ENCODE measurements at places on chromosomes 5 and 9.
A peak's percentile ranks its signal among the peaks of the same experiment; 100 is the strongest.

DNA sequence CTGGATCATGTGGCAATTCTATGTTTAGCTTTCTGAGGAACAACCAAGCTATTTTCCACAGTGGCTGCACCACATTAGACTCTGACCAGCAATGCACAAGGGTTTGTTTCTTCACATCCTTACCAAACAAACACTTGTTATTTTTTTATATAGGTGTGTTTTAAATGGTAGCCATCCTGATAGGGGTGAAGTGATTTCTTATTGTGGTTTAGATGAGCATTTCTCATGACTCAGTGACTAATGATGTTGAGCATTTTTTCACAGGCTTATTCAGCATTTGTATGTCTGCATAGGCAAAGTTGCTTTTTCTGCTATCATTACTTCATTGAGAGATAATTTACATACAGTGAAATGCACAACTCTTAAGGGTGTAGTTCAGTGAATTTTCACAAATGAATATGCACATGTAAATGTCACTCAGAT is 36.0 kb downstream of the ANKRD33B start:
- DNase-seq: no peak

- DNase-seq: no peak
Measured at GRCh38 chr5:172162323-172162986, 25.6 kb downstream of the STK10 start.

DNA sequence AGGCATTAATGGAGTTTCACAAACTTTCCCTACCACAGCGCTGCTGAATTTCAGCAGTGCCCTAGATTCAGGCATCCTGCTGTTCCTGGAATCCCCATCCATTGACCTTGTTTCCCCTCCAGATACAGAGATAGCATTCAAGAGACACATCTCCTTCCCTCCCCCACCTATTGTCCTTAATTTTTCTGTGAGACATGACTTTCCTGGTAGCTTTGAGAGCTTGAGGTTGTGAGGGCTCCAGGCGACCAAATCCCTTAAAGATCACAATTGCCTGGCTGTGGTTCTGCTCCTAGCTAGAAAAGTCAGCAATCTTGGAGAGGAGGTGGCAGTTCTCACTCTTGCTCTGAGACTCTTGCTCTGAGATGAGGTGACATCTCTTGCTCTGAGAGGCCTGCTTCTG is 48.0 kb downstream of the PRR16 start:
- DNase-seq: no peak

- DNase-seq: no peak
Measured at GRCh38 chr5:21184581-21184980, 1196.6 kb upstream of the CDH18 start.

DNA sequence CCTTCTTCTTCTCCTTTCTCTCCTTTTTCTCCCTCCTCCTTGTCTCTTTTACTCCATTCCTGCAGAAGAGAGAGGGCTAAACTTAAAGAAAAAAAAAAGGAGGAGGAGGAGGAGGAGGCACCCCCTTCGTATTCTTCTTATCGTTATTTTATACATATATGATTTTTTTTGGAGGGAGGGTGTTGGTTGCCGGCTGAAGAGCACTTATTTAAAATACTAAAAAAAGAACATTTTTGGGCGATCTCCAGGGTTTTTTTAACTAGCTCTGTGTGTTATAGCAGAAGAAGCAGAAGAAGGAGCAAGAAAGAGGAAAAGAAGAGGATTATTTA is 381 bp downstream of the NR2F1 start:
- DNase-seq: no peak

DNA sequence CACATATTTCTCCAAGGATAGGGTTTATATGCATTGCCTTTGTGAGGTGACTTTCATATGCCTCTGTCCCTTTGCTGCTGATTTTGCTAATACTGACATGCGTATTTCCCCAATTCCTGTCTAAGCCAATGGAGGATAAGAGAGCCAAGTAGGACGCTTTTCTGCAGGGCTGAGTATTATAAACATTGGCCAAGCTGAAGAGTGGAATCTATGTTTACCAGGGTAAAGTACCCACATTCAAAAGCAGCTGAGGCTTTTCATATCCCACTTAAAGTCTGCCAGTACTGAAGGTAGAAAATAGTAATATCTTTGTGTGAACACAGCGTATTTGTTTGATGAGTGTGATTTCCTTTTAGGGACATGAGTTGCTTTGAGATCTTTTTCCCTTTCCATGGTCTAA is 128.8 kb upstream of the GPR151 start:
- no peak for DNase-seq

- no peak for DNase-seq
Measured at GRCh38 chr9:137383784-137384756, 38.9 kb downstream of the EXD3 start.

DNA sequence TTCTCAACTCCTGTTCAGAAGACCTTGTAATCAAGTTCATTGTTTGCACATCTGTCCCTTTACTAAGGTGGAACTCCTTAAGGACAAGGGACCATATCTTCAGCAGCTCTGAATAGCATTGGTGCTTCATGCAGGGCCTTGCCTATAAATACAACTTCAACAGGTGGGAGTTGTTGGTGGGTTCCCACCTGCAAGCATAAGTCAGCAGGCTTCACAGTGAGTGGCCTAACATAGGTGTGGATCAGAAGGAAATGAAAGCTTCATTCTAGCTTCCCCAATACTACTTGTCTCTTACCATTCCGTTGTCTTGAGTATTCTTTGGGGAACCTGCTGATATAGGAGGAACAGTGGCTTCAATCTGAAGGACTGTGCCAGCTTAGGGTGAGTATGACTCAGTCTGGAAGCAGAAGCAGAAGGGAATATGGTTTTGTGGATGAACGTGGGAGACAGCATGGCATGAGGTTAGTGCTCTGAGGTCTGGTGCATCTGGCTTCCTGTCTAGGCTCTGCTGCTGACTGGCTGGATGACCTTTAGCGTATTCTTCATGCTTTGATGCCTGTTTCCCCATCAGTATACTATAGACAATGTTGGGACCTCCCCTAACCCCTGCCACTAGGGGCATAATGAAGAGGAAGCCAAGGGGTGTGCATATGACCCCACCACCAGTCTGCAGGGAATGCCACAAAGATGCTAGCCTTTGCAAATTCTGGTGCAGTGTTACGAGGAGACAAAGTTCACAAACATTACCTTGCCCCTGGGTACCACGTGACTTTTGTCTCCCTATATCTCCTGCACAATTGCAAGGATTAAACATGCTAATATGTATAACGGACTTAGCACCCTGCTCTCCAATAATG is 192.3 kb downstream of the PALM2AKAP2 start:
- peak; percentile 32 for DNase-seq

GRCh38 chr5:61385627-61386026 is 53.6 kb downstream of the ZSWIM6 start:
- no peak for DNase-seq

DNA sequence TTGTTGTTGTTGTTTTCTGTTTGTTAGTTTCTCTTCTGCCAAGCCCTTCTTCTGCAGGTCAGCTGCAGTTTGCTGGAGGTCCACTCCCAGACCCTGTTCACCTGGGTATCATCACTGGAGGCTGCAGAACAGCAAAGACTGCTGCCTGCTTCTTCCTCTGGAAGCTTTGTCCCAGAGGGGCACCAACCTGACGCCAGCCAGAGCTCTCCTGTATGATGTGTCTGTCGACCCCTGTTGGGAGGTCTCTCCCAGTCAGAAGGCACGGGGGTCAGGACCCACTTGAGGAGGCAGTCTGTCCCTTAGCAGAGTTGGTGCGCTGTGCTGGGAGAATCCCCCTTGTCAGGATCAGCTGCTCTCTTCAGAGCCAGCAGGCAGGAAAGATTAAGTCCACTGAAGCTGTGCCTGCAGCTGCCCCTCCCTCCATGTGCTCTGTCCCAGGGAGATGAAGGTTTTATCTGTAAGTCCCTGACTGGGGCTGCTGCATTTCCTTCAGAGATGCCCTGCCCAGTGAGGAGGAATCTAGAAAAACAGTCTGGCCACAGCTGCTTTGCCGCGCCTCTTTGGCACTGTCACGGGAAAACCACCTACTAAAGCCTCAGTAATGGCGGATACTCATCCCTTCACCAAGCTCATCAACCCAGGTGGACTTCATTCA is 299.2 kb downstream of the EDIL3 start:
- DNase-seq: no peak

DNA sequence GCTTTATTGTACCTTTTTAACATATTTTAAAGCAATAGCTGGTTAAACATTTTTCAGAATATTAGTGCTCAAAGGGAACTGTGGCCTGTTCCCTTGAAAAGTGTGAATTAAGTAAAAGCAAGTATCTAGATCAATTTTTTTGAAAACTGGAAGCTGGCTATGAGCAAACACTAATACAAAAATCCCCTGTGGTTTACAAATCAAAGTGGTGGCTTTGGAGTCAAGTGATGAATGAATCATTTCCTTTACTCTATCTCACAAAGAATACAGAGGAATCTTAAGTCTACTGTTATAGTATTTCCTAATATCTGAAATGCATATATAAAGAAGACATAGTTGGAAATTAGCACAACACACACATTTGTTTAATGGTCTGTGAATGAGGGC is 212.4 kb upstream of the C9orf72 start:
- no peak for DNase-seq

DNA sequence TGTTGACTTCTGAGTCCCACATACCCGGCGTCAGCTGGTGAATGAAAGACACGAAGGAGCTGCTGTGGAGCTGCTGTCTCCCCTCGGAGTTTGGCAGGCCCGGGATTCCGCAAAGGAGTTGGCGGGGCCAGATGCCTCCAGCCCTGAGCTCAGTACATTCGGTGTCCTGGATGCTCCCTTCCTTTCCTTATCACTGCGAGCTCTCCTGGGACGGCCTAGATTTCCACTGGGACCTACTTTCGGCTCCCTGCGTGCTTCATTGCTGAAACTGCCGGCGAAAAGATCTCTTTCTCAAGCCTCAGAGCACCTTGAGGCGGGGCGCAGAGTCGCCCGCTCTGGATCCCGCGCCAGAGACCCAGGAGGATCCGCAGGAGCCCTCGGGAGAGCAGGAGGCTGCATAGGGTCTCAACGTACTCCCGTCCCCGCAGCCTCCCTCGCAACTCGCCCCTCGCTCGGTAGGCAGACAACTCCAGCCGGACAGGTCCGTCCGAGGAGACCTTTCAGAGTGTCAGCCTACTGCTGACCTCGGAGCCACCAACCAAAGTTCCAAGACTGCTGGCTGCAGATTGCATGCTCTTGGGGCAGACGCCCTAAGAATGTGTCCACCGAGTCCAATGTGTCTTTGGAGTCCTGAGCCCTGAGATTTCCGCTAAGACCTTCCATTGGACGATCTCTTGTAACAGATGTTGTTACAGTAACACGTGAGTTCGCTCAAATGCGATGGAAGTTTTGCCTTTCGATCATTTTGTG is 6.1 kb downstream of the ANXA2R start:
- DNase-seq: no peak

GRCh38 chr5:157710882-157711281 is 20.3 kb upstream of the THG1L start:
- DNase-seq: no peak

DNA sequence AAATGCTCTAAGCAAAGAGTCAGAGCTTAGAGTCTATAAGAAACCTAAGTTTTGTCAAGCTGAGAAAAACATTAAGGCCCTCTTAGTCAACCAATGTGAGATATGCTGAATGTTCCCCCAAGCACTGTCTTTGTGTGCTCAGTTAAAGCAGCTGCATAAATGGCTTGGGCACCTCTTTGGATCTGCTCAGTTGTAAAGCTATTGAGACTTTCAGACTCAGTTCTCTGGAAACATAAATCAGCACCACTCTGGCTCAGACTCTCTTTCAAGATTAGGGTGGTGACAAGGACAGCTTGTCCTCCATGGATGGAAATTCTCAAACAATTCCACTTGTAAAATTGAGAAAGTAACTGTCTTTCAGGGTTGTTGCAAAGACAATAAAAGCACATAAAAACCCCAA is 807.9 kb downstream of the PRELID2 start:
- DNase-seq: no peak

GRCh38 chr5:176578391-176578808 is 29.3 kb downstream of the CDHR2 start:
- DNase-seq: no peak

GRCh38 chr5:7794311-7794710 is 56.6 kb downstream of the CFAP90 start:
- peak; percentile 26 for DNase-seq

DNA sequence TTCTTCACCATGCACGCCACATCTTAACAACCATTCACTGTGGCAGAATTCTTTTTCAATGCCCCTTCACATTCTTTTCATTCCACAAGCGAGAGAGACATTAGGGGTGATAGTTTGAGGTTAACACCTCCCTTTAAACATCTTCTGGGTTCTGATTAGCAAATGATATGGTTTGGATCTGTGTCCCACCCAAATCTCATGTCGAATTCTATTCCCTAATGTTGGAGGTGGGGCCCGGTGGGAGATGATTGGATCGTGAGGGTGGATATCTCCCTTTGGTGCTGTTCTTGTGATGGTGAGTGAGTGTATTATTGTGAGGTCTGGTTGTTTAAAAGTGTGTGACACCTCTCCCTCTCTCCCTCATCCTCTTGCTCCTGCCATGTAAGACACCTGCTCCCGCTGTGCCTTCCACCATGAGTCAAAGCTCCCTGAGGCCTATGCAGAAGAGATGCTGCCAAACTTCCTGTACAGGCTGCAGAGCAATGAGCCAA is 46.1 kb upstream of the RAI14 start:
- no peak for DNase-seq

All from head of caudate nucleus (tissue), 42 donors.